A549 treated with ZK216348 at 1 μM for 4 hours (cell line): ENCODE measurements at places on chromosomes 11 and 22. TPM values are rescaled to one million over a fixed set of nuclear protein-coding genes. Genes with fewer than 3 reads are reported as not detected.

Gene GGTLC3
- not detected in 5 replicates for total RNA-seq

Gene BDNF
- total RNA-seq, result 6.7 to 10.1 TPM (median 8.4 TPM) in 5 replicates

Gene NLRP6
- not detected in 5 replicates for total RNA-seq

Gene DBX1
- total RNA-seq, result not detected in 5 replicates

Gene BATF2
- 0.54 to 0.98 TPM (median 0.74 TPM) in 5 replicates for total RNA-seq

Gene ASCL2
- not detected in 5 replicates for total RNA-seq

Gene SCARF2
- total RNA-seq, result 0.59 to 1.2 TPM (median 0.92 TPM) in 5 replicates

Gene ZNF74
- total RNA-seq, result 4.4 to 7.9 TPM (median 6.6 TPM) in 5 replicates

Gene PANX2
- 3.7 to 7.7 TPM (median 7.1 TPM) in 5 replicates for total RNA-seq

Gene MPEG1
- not detected in 5 replicates for total RNA-seq

Gene OR2AG2
- total RNA-seq, result not detected in 5 replicates

Gene KRTAP5-8
- not detected in 5 replicates for total RNA-seq

Gene FOLR2
- not detected in 5 replicates for total RNA-seq

Gene CREB3L1
- total RNA-seq, result 4.1 to 6.6 TPM (median 5.1 TPM) in 5 replicates

Gene OLFML1
- not detected in 5 replicates for total RNA-seq

Gene DDX17
- total RNA-seq, result 86.7 to 106 TPM (median 94.2 TPM) in 5 replicates

Gene PLEKHB1
- 0.48 to 1.4 TPM (median 1.1 TPM) in 5 replicates for total RNA-seq

Gene NUP98
- total RNA-seq, result 63.8 to 72.0 TPM (median 69.6 TPM) in 5 replicates

Gene GAL
- 11.6 to 21.0 TPM (median 18.7 TPM) in 5 replicates for total RNA-seq

Gene MRGPRX3
- total RNA-seq, result not detected in 5 replicates

Gene LINC01488
- not detected in 5 replicates for total RNA-seq

Gene ZBTB16
- total RNA-seq, result 0.15 to 0.56 TPM (median 0.32 TPM) in 4 of 5 replicates, not detected in the other

Gene LAYN
- total RNA-seq, result 4.1 to 4.4 TPM (median 4.2 TPM) in 5 replicates

Gene GPR137
- total RNA-seq, result 22.6 to 54.3 TPM (median 48.3 TPM) in 5 replicates

Gene KDM4E
- total RNA-seq, result not detected in 5 replicates

Gene SMTNL1
- total RNA-seq, result not detected in 5 replicates

Gene CDC42EP1
- 16.8 to 37.2 TPM (median 34.9 TPM) in 5 replicates for total RNA-seq

Gene IFITM10
- total RNA-seq, result 0.71 to 1.6 TPM (median 0.99 TPM) in 5 replicates

Gene RAB38
- total RNA-seq, result 0.73 to 1.7 TPM (median 1.0 TPM) in 5 replicates

Gene ZC3H12C
- 5.4 to 11.0 TPM (median 9.2 TPM) in 5 replicates for total RNA-seq

Gene ARHGAP42
- total RNA-seq, result 3.5 to 7.4 TPM (median 5.5 TPM) in 5 replicates
